Stimulated activated naive CD8-positive, alpha-beta T cell treated with anti-CD3 and anti-CD28 coated beads, Interleukin-15, Interleukin-2, amounts not matched to agents 100 U/mL and 50 U/mL, for 24 hours (primary cell): ENCODE measurements at places on chromosomes 5 and 9.

GRCh38 chr9:127680226-127680625 lies 26.6 kb upstream of the CFAP157 start:
- DNase-seq: no peak

DNA sequence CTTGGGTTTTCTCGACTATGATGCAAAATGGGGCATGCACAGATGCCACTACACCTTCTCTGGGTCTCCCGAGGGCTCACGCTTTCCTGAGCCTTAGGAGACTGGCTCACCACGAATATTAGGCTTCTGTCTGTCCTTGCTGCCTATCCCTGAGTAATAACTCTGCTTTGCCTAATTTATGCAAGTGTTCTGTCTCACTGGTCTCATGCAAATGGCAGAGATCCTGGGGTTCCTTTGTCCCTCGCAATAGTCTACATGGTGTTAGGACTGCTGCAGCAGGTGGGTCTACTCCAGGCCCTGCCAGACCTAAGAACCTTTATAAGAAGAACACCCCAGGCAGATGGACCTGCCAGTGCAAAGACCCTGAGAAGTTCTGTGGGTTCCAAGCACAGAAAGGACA lies 72.3 kb upstream of the HRH2 start:
- DNase-seq: no peak

DNA sequence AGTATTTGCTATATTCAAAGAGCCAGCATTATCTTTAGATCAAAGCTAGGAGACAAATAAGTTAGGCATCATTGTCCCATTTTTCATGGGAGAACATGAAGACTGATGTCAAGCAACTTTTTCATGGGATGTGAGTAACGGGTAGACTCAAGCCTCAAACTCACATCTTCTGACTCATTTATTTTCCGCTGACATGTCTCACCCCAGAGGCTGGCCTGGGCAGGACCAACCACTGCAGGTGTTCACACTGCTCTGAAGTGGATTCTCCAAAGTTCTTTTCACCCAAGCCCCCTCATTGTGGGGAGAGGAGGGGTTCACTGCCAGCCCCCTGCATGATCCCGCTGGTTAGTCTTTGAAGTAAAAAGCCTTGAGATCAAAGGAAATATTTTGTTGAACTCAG lies 34.9 kb upstream of the BASP1 start:
- DNase-seq: no peak

DNA sequence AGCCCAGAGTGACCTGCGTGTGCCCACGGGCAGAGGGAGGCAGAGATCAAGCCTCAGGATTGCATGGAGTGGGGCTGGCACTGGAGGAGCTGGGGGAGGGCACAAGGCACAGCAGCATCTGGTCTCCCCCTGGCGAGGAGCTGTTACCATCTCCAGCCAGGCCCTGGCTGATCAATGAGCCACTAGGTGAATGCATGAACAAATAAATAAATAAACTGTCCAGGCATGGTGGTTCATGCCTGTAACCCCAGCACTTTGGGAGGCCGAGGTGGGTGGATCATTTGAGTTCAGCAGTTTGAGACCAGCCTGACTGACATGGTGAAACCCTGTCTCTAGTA lies 14.3 kb upstream of the PSMB7 start:
- no peak for DNase-seq

DNA sequence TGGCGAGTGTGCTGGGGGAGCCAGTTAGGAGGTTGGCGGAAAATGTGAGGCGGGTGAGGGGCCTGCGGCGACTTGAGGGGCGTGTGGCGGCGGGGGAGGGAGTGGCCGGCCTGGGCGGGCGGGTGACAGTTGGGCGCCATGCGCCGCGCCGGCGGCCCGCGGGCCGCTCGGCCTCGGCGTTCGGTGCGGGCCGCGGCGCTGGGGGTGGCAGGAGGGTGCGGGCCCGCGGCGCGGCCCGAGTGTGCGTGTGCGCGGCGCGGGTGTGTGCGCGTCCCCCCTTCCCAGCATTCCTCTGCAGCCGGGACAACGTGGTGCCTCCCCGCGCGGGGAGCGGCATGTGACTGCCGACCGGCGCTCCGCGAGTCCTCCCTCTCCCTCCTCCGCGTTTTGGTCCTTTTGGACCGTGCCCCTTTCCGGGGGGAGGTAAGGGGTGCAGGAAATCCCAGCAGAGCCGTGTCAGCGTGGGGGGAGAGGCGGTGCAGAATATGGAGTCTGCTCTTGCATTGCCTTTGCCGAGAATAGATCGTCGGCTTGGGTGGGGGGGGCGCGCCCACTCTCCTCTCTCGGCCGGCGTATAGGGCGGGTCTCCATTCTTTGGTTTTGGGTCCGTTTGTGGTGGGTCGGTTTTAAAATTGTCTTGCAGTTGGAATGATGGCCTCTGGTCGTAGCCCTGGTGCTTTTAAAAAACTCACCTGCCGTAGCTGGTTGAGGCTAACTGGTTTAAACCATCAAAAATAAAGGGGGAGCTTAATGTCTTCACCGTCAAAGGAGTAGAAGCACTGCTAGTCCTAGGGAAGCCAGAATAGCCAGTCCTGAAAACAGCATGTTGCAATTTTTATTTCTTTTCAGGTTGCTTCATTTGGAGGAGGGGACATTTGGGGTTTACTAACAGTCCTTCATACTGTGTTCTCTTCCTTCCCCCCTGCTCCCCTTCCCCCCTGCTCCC lies 2.0 kb downstream of the LARP1 start:
- DNase-seq: peak; percentile 75

GRCh38 chr5:144194144-144194543 lies 23.5 kb downstream of the KCTD16 start:
- no peak for DNase-seq

GRCh38 chr9:104798209-104798995 lies 34.5 kb downstream of the NIPSNAP3B start:
- no peak for DNase-seq

DNA sequence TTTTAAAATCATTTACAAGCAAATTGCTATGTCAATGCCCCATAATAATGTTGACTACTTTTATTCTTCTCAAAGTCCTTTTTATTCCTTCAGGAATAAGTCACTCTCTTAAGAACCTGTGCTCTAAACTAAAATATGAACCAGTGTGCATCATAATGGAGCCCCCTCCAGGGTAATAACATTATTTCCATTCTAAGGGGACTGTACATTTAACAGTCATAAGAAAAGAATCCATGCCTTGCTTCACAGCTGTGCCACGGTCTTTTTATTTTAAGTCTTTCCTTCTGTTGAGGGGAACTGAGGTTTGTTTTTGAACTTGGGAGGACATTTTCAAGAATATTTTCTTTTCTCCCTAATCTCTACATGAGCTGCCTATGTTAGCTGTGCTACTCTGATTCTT lies 297.6 kb downstream of the MAN2A1 start:
- DNase-seq: no peak

- no peak for DNase-seq
Observed at GRCh38 chr9:136614967-136615623, 47.6 kb upstream of the EGFL7 start.

DNA sequence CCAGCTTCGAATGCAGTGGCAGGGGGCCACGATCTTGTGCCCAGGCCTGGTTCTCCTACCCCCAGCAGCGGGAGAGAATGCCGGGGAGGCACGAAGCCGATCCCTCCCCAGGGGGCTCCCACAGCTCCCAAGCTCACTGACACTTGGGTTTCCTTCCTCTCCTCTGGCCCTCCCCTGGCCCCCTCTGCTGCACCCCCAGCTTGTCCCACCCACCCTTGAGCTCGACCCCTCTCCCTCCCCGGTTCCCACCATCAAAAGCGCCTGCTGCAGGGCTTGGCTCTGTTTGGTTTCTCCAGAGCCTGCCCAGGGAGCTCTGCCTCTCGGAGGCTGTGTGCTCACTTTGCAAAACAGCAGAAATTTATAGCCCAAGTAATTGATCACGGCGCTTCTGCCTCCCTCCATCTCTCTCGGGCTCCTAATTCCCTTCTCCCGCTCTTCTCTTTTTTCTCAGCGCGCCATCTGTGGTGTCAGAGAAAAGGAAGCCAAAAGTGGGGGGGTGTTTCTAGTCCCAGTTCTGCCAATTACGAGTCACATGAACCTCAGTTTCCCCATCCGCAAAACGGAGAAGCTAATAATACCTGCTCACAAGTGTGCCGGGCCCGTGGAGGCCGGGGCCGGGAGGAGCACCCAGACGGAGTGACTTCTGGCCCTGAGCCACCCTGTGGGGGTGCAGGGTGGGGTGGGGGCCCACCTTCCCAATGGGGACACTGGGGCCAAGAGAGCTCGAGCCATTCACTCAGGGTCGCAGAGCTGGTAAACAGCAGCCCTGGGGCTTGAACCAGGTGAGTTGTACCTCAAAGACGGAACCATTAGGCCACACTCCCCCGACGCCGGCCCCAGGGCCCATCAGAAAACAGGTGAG lies 141.2 kb upstream of the IER5L start:
- peak; percentile 1 for DNase-seq

- DNase-seq: no peak
Observed at GRCh38 chr5:33232731-33233505, 207.8 kb upstream of the TARS1 start.

DNA sequence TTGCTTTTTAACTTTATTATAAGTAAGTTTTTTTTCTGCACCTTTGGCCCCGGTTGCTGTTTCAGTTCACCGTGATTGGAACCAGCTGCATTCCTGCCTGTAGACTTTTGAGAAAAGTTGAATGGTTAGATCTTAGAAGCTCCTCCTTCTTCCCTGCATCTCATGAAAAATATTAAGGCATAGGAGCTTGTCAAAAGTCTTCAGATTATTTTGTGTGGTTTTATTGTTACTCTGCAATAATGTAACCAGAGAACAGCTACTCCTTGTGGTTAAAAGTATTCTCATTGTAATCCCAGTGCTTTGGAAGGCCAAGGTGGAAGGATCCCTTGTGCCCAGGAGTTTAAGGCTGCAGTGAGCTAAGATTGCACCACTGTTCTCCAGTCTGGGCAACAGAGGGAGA lies 3.3 kb upstream of the SLC2A8 start:
- no peak for DNase-seq

DNA sequence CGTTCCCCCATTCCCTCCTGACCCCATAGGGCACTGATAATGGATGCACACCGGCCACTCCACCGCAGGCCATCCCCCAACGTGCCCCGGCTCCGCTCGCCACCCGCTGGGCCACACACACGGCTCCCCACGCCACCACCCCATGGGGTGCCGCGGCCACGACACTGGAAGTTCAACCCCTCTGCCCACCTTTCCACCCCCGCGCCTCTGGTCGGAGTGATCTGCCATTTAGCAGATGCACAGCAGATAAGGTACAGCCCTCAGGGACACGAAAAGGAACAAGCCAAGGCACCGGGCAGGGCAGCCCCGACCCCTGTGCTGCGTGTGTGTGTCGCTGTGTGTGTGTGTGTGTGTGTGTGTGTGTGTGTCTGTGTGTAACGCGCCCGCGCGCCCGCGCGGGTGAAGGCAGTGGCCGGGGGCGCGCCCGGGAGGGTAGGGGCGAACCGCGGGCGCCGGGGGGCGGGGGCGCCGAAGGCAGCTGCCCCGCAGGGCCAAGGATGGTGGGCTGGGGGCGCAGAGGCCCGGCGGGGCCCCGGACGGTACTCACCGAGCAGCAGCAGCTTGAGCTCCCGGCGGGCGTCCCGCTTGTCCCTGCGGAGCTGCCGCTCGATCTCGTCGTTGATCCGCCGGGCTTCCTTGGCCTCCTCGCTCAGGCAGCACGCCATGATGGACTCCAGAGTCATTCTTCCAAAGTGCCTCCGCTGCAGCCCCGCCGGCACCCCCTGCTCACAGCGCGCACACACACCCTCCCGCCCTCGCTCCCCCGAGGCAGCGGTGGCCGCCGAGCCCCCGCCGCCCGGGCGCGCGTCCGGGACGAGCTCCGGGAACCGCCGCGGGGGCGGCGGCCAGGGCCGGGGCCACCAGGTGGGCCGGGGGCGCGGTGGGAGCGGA lies 813 bp downstream of the GNAQ start:
- peak; percentile 62 for DNase-seq

DNA sequence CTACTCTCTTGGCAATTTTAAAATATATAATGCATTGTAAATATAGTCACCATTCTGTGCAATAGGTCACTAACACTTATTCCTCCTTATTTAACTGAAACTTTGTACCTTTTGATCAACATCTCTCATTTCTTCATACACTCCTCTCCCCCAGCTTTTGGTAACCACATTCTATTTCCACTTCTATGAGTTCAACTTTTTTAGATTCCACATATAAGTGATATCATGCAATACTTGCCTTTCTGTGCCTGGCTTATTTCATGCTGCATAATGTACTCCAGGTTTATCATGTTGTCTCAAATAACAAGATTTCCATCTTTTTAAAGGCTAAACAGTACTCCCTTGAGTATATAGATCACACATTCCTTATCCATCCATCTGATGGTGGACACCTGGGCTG lies 188.8 kb downstream of the NXNL2 start:
- no peak for DNase-seq

GRCh38 chr5:45109636-45110035 lies 300.9 kb downstream of the MRPS30 start:
- no peak for DNase-seq
